ENCODE measurements at places on chromosomes 13 and 19. TPM values are rescaled to one million over a fixed set of nuclear protein-coding genes. Genes with fewer than 3 reads are reported as not detected.

GRCh38 chr13:43095771-43096719 lies 72.7 kb downstream of the DNAJC15 start:
- peaks cover 14% of the 10 kb centered on the region for H3K36me3 ChIP-seq
- H3K4me1 ChIP-seq, result peaks cover 16% of the 10 kb centered on the region
- H3K27me3 ChIP-seq, result no peaks in the 10 kb centered on the region

SPINT2 gene
- total RNA-seq, result 115 TPM

GRCh38 chr13:70253411-70253810 lies 145.2 kb upstream of the KLHL1 start:
- no peak overlapping the region for H3K27ac ChIP-seq
- no peaks in the 10 kb centered on the region for H3K27me3 ChIP-seq
- DNase-seq, result no peak
- no peak overlapping the region for H3K4me3 ChIP-seq
- H3K36me3 ChIP-seq, result no peaks in the 10 kb centered on the region
- no peaks in the 10 kb centered on the region for H3K4me1 ChIP-seq

DNA sequence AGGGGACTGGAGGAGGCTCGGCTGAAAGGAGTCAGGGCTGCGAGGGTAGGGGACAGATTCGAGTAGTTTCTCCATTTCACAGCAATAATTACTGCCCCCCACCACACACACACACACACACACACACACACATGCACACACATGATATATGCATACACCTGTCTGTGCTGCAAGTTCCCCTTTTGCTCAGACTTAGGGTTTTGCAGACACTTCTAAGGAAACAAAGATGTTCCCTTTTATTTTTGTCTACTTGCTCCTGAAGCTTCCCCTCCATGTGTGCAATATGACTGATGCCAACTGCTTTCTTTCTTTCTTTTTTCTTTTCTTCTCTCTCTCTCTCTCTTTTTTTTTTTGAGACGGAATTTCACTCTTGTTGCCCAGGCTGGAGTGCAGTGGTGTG lies 13.4 kb downstream of the MBD3L2B start:
- H3K4me1 ChIP-seq, result peaks cover 64% of the 10 kb centered on the region
- DNase-seq, result no peak

- peaks cover 12% of the 10 kb centered on the region for H3K36me3 ChIP-seq
- no peaks in the 10 kb centered on the region for H3K27me3 ChIP-seq
- peak overlapping the region; percentile 97 for H3K4me3 ChIP-seq
- H3K27ac ChIP-seq, result peak overlapping the region; percentile 97
Measured at GRCh38 chr13:24250376-24251057, 58.9 kb upstream of the C1QTNF9 start.

DNA sequence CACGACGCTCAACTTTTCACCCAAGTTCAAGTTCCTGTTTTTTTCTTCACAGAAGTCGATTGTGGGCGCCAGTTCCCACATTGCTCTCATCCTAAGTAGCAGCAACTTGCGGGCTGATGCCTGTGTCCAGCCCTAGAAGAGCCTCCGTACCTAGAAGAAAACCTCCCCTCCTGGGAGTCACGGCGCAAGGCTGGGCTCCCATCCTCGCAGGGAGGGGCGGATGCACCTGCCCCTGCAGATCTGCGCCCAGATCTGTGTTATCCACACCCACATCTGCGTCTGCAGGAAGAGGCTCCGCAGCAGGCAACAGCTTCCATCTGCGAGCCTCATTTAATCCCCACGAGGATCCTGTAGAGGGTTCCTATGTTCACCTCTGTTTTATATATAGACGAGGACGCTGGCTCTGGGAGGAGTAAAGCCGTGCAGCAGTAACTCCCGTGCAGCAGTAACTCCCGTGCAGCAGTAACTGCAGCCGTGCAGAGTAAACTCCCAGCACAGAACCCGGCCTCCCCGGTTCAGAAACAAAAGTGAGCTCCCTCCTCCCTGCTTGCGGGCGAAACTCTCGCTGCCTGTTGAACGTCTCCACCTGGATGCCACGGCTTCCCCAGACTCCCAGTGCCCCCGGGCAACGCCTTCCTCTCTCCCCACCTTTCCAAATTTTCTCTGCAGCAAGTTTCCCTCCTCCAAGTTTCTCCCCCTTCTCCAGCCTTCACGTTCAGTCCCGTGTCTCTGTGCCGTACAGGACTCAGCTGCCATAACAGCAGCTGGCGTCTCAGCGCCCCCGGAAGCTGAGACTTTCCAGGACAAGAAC lies 23.5 kb upstream of the LAIR1 start:
- H3K4me1 ChIP-seq, result peaks cover 42% of the 10 kb centered on the region
- peak; percentile 13 for DNase-seq
- no peak overlapping the region for H3K27ac ChIP-seq
- H3K4me3 ChIP-seq, result peak overlapping the region; percentile 86

DNA sequence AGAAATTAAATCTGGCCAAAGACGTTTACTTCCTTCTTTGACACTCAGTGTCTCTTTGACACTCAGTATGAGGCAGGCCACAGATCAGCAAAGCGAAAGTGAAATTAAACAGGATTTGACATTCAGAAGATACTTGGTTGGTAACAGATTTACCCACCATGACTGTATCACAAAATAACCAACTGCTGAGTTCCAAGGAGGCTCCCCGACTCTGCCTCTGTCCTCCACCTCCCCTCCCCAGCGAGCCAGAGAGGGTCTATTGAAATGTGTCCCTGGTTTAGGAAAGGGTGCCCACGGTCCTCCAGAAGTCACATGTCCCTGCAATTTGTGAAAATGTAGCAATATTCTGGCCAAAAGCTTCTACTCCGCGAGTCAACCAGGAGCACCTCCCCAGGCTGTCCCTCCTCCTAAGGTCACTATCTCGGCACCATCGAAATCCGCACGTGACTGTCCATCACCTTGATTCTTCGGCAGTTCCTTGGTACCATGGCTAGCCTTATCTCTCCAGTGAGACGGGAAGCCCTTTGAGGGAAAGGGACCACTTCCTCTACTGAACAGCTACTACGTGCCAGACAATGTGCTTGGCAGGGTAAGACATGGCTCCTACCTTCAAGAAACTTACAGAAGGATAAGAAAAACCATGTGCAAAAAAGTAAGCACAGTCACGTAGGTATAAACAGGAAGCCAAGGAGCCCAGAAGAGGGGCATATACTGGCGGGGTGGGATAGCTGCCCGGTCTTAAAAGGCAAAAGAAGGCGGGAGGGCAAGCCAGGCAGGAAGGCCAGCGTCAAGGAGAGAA lies 1.5 kb downstream of the N4BP2L1 start:
- peak; percentile 43 for DNase-seq
- peaks cover 50% of the 10 kb centered on the region for H3K4me1 ChIP-seq
- peak overlapping the region; percentile 89 for H3K4me3 ChIP-seq
- H3K36me3 ChIP-seq, result peaks cover 28% of the 10 kb centered on the region
- H3K27me3 ChIP-seq, result no peaks in the 10 kb centered on the region

UNC13A gene
- 0.32 TPM for total RNA-seq

DCT gene
- total RNA-seq, result 0.49 TPM

ZNF578 gene
- 1.9 TPM for total RNA-seq

GRCh38 chr13:59178344-59178743 lies 985.4 kb downstream of the DIAPH3 start:
- H3K4me1 ChIP-seq, result no peaks in the 10 kb centered on the region
- no peak overlapping the region for H3K27ac ChIP-seq
- H3K36me3 ChIP-seq, result no peaks in the 10 kb centered on the region

DNA sequence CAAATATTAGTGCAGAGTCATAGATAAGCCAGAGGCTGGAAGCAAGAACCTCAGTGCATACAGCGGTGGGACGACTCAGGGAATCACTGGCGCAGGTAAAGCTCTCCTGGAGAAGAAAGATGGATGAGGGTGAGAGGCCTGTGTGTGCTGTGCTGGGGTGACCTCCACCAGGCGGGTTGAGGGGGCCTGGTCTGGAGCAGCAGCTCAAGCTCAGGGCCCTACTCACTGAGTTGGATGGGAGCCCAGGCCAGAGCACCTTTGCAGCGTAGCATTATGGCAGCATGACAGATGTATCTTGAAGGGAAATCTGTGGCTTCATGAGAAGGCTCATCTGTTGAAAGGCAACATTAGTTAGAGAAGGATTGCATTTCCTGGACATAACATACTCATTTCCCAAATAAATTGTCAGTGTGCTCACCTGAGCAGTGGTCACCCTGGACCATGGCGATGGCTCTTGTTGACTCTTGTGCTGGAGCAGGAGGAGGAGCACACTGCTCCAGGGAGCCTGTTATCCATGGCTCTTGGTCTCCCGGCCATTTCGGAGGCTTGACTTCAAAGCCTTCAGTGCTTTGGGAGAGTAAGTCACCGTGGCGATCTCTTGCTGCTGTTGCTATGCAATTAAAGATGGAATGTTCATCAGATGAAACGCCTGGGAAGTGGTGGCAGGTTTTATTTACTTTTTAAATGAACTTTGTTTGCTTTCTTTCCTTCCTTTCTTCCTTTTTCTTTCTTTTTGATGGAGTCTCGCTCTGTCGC lies 25.0 kb downstream of the HNRNPM start:
- no peaks in the 10 kb centered on the region for H3K27me3 ChIP-seq
- no peak overlapping the region for H3K4me3 ChIP-seq
- no peak for DNase-seq
- peaks cover 25% of the 10 kb centered on the region for H3K4me1 ChIP-seq
- H3K36me3 ChIP-seq, result peaks cover 58% of the 10 kb centered on the region

GRCh38 chr13:49292742-49293486 lies 45.2 kb downstream of the CDADC1 start:
- H3K27ac ChIP-seq, result no peak overlapping the region
- no peaks in the 10 kb centered on the region for H3K36me3 ChIP-seq
- H3K4me1 ChIP-seq, result peaks cover 8% of the 10 kb centered on the region

DNA sequence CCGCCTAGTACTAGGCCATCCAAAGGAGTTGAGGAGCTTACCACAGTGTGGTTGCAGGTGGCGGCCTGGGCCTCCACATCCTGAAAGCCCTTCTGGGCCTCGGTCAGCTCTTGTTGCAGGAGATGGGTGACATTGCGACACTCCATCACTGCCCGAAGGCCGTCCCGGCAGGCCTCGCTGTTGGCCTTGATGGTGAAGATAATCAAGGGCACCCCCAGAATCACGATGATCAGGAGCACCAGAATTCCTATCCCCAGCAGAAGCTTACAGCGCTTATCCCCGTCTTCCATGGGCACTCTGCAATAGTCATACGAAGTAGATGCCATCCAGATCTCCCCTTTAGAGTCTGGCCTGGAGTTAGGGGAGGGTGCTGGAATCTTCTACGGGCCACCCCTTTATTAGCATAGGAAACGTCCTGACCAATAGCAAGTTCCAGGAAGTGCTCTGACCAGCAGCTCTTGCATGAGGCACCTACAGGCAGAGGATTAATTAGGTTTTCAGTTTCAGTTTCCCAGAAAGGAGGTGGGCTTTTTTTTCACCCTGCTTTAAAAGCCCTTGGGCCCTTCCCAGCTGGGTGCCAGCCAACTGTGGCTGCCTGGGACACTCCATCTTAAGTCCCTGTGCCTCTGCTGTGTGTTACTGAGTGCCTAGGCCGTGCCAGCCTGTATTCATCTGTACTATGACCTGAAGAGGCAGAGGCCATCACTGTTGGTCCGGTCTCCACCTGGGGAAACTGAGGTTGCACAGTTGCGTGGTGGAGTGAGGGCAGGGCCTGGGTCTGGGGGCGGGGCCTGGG lies at the start of gene BST2:
Gene BST2 (minus strand): TSS at position 381 of the 796 bp plus-strand sequence. CDS start 55 bp downstream, at position 326.
- no peaks in the 10 kb centered on the region for H3K27me3 ChIP-seq
- H3K4me1 ChIP-seq, result peaks cover 54% of the 10 kb centered on the region
- peak within 1 kb of the TSS; percentile 97 for H3K4me3 ChIP-seq
- peak within 1 kb of the TSS; percentile 91 for H3K27ac ChIP-seq
- no peaks in the 10 kb centered on the region for H3K36me3 ChIP-seq
- DNase-seq, result peak; percentile 55

GRCh38 chr13:26929971-26930730 lies 169.6 kb upstream of the GPR12 start:
- H3K27me3 ChIP-seq, result peaks cover 4% of the 10 kb centered on the region
- H3K4me1 ChIP-seq, result peaks cover 3% of the 10 kb centered on the region
- H3K4me3 ChIP-seq, result no peak overlapping the region
- peak; percentile 78 for DNase-seq
- no peaks in the 10 kb centered on the region for H3K36me3 ChIP-seq

DNA sequence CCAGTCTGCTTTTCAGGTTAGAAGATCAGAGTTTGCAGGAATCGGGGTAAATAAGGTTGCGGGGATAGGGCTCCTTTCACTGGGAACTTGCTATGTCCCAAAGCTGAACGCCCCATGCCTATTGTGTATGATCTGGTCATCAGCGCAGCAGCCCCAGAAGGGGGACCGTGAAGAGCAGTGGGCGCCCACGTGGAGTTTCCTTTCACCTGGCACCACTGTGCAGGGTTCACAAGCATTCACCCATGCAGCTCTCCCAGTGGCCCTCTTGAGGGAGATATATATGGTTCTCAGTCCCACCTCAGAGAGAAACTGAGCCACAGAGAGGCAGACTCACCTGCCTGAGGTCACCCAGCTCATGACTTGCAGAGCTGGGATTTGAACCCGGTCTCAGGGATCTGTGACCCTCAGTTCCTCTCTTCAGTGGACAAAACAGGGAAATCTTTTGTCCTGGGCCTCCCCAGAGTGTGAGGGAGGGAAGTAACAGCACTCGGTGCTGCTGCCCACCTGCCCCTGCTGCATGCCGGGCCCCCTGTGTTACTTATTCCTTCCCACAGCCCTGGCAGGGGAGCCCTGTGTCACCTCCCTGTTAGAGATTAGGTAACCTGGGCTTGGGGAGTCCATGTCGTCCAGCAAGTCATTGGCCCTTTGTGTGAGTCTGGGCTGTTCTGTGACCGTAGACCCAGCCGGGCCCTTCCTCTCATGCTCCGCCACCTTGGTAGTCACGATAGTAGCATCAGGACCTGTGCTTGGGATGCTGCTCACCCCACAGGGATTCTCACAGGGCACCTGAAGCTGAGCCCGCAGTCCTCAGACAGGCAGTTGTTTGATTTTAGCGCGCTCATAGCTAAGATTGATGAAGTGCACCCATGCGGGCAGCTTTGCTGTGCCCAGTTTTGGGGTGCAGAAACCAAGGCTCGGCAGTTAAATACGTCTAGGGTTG lies 27.9 kb downstream of the PPP5C start:
- no peak overlapping the region for H3K27ac ChIP-seq
- peaks cover 8% of the 10 kb centered on the region for H3K36me3 ChIP-seq
- no peaks in the 10 kb centered on the region for H3K27me3 ChIP-seq
- H3K4me1 ChIP-seq, result peaks cover 14% of the 10 kb centered on the region
- DNase-seq, result no peak

DNA sequence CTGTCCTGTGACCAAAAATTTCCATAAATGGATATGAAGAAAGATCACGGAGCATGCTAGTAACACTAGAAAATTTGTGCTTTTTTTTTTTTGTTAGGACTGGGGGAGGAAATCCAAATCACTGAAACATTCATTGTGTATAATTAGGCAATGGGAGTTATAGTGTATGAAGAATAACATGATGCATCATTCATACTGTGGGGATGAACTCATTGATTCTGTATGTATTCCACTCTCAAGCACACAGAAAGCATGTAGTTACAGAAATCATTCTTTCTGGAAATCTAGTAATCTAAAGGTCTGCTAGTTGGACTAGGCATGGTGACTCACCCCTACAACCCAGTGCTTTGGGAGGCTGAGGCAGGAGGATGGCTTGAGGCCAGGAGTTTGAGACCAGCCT lies 749.7 kb downstream of the DIAPH3 start:
- no peak for DNase-seq
- no peaks in the 10 kb centered on the region for H3K4me1 ChIP-seq
- H3K27me3 ChIP-seq, result no peaks in the 10 kb centered on the region
- no peak overlapping the region for H3K4me3 ChIP-seq

NLRP11 gene
- not detected for total RNA-seq

- no peak for DNase-seq
- peak overlapping the region; percentile 83 for H3K27ac ChIP-seq
- no peaks in the 10 kb centered on the region for H3K27me3 ChIP-seq
- peaks cover 28% of the 10 kb centered on the region for H3K4me1 ChIP-seq
- peaks cover 7% of the 10 kb centered on the region for H3K36me3 ChIP-seq
Measured at GRCh38 chr19:11964496-11964857, 363 bp upstream of the ZNF763 start.

- no peak overlapping the region for H3K4me3 ChIP-seq
- no peak overlapping the region for H3K27ac ChIP-seq
- H3K4me1 ChIP-seq, result peaks cover 19% of the 10 kb centered on the region
- H3K36me3 ChIP-seq, result no peaks in the 10 kb centered on the region
- H3K27me3 ChIP-seq, result peaks cover 24% of the 10 kb centered on the region
Measured at GRCh38 chr13:42878721-42879120, 97.3 kb downstream of the FAM216B start.

All from activated T-cell treated with anti-CD3 and anti-CD28 coated beads, Interleukin-2, amount 50 U/mL, for 72 hours (primary cell).